Stimulated activated CD4-positive, alpha-beta T cell treated with anti-CD3 and anti-CD28 coated beads, TNF-alpha, amount 100 ng/mL, for 1 hour (primary cell): ENCODE measurements at places on chromosomes 7 and 10.

DNA sequence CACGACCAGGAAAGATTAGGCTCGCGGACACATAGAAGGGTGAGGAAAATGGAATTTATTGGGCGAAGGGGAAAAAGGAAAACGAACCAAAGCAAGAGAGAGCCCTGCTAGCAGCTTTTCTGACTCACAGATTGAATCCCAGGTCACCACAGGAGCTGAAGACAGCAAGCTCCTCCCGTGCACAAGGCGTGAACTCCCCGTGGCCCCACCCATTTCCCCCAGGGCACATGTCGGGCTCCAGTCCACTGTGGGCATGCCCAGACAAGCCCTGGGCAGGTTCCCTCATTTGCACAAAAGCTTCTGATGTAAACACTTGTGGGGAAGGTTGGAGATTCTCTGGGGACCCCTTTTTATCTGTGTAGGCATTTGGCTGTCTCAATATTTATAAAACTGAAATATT is 582.4 kb downstream of the SUGCT start:
- no peak for DNase-seq

GRCh38 chr7:155834486-155835048 is 22.3 kb upstream of the SHH start:
- no peak for DNase-seq

DNA sequence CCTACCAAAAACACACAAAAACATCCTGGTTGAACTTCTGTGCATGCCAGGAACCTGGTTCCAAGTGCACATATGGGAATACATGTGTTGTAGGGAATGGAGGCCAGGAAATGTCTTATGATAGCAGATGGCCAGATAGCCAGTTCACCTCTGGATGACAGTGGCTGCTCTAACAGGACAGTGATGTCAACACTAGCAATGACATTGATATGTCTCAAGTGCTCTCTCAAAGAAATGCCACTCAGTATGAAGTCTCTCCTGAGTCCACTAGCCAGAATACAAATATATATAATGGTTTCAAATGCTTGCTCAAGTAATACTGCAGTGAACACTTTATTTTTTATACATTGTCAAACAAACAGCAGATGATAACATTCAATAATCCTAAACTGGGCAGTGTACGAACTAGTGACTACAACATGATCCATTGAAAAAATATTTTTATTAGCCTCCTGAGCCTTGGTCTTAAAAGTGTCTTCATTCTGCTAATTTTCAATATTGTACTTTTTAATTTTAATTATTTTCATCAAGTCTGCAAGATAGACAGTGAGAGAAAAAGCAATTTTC is 26.0 kb upstream of the PCDH15 start:
- DNase-seq: no peak

DNA sequence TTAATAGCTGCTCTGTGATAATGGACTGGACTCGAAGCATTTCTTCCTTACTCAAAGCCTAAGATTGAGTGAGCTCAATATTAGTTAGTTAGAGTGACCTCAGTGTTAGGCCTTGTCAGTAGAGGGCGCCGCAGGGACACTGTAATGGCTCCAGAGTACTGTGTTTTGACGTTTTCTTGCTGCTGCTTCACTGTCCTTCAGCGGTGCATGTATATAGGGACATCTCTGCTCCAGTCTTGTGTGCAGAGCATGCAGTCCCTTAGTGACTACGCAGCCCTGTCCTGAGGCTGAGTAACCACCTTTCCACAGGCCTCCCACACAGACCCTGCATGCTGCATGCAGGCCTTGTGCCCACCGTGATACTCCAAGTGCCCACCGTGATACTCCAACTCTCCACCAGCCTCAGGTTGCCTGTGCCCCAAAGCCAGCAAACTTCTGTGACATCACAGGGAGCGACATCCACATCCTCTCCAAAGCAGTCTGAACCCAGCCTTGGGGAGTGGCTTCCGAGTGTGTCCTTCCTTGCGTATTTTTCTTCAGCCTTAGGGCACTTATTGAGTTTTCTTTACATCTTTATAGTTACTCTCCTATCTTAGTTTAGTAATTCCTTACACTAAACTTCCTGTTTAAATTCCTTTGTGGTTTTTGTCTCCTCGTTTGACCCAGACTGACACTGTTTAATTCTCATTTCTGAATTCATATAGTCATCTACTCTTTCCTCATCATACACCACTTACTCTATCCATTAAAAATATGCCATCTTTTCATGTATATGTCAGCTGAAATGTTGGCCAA is 118.2 kb downstream of the JAZF1 start:
- DNase-seq: no peak

DNA sequence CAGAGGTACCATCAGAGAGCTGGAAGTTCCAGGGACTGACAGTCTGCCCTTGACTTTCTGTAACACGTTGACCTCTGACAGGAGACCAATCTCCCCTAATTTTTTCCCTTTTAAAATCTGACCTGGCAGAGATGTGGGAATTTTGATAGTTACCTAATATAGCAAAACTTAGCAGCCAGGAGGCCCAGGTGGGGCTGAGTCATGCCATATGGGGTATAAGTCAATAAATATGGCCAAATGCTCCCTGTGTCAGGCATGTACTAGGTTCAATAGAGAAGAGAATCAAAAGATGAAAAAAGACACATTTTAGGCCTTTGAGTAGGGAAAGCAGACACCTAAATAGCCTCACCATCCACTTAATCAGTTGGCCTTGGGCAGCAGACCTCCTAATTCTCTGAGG is 6.1 kb upstream of the GRK5 start:
- no peak for DNase-seq

- no peak for DNase-seq
Observed at GRCh38 chr7:79787623-79788022, 334.2 kb upstream of the MAGI2 start.

GRCh38 chr10:33483816-33484190 is 149.3 kb upstream of the NRP1 start:
- DNase-seq: no peak

GRCh38 chr10:132487241-132488135 is 50.1 kb upstream of the INPP5A start:
- no peak for DNase-seq

DNA sequence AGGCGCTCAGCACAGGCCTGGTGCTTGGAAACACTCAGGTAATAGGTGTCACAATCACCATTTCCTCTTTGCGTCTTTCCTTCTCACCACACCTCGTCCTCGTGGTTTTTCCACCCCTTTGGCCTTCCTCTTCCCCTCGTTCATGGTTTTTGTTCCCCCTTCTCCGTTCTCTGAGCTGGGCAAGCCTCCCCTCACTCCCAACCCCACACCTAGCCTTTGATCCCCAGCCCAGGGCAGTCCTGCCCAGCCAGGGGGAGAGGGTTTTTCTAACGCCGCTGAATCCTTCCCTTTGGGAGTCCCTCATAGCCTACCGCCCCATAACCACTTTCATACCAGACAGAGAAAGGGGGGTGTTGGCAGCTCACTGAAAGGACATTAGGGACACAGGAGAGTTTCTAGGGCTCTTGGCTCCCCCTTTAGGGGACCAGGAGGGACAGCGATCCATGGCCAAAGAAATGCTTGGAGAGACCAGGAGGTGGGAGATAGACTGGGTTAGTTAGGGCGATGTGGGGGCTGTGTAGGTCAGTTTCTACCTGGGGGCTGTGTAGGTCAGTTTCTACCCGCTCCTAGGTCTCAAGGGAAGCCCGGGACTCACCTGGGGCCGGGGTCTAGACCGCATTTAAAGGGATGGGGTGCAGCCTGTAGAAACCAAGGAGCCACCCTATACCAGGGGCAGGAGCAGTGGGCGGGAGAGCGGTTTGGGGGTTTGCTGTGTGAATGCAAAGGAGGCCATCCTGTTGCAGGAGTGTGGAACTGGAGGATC is 1.4 kb downstream of the EPHB4 start:
- no peak for DNase-seq

GRCh38 chr7:76037310-76037709 is 10.5 kb downstream of the STYXL1 start:
- DNase-seq: no peak

DNA sequence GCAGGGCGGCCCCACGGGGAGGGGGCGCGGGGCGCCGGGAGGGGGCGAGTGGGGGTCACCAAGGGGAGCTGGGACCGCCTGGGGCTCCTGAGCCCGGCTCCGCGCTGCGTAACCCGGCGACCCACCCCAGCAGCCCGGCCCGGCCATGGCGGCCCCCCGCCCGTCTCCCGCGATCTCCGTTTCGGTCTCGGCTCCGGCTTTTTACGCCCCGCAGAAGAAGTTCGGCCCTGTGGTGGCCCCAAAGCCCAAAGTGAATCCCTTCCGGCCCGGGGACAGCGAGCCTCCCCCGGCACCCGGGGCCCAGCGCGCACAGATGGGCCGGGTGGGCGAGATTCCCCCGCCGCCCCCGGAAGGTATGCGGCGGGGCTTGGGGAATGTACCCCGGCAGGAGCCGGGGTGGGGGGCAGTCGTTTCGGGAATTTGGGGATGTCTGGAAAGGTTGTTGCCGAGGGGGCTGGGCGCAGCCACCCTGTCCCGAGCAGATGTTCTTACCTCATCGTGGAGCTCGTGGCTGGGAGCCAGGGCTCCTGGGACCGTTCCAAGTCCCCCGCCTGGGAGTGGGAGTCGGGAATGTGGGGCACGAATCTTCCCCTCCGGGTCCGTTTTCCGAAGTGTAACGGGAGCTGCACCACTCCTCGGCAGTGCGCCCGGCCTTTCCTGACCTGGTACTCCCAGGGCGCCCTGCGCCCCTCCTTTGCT is 431 bp downstream of the ZYX start:
- DNase-seq: no peak

- DNase-seq: no peak
Observed at GRCh38 chr10:50367732-50368131, 116.4 kb upstream of the ASAH2 start.

DNA sequence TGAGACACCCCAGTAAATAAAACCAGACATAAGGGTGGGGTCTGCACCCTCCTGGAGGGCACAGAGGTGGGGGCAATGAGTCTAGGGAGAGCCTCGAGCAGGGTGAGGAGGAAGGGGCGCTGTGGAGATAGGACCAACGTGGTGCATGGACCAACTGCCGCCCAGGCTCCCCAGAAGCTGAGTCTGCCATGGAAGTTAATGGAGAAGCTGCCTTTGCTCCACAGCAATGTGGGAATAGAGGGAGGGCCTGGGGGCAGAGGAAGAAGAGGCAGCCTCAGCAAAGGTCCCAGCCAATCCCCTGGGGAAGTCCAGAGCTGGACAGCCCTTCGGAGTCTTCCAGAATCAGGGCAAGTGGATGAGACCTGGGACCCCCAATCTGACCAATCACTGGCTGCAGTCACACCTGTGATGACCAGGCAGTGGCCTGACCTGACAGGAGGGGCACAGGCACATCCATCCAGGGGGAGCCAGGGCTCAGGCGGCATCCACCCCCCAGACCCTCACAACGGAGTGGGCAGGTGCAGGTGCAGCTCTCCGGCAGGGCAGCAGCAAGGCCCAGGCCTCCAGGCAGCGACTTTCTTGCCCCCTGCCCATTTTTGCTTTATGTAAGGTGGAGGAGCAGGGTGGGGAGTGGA is 242.2 kb upstream of the PPP2R2D start:
- no peak for DNase-seq

DNA sequence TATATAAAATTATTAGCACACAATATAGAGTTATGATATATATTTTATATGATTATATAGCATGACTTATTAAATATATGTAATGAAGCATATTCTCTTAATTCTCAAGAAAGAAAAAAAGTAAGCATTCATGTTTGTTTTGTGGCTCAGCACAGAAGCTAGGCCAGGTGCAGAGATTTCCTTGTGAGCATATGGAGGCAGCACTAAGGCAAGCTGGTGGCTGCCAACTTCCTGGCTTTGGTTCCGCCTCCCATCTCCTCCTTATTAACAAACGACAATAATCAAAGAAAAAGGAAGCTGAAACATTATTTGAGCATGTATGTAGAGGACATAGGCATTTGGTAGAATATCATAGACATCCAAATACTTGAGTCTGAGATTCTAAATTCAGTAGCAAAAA is 130.3 kb downstream of the ST7 start:
- DNase-seq: no peak

DNA sequence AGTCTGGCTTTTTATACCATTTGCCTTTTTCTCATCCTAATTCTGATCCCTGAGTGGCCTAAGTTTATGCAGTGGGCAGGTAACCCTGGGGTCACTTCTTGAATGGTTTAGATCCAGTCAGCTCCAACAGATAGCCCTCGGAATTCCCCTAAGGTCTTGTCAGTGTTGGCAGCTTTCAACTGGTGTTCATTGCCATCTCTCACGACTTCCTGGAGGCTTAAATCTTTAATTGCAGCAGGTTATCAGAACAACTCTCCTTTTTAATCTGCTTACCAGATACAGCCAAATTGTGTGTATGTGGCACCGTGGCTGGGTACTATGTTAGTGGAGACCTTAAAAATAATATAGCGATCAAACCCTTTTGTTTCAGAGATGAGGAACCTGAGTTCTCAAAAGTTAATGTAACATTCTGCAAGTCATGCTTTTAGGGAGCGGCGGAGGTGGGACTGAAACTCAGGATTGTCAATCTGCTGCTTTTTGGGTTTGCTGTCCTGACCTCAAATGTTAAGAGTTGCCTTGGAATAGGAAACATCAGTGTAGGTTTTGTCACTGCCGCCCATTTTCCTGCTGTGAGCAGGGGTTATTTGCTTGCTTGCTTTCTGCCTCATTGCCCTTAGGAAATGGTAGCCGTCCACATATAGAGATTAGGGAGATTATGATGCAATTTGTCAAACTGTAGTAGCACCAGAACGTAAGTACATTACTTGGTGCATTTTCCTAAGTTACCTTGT is 818 bp downstream of the DLD start:
- no peak for DNase-seq

- DNase-seq: no peak
Observed at GRCh38 chr7:151731022-151731441, 145.9 kb downstream of the PRKAG2 start.

GRCh38 chr10:73413108-73413527 is 740 bp downstream of the ANXA7 start:
- peak; percentile 2 for DNase-seq

- DNase-seq: no peak
Observed at GRCh38 chr7:1912593-1913465, 242.8 kb downstream of the ELFN1 start.

DNA sequence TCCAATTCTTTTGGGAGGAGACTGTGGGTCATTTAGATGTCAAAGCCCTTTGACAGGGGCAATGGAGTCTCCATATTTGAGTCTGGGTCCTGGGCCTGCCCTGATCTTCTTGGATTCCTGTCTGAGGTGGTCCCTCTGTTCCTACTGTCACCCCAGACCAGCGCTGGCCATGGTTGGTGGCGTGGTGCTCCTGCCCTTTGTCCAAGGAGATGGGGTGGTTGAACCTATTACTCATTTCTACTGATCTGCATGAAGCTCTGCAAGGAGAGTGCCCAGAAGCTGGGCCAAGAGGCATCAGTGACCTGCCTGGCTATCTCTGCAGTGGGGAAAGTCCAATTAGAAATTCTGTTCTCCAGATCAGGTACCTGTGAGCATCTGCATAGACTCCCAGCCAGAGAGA is 355.6 kb upstream of the NUPR2 start:
- no peak for DNase-seq
